ENCODE measurements at places on chromosomes 3 and 15.

GRCh38 chr15:70387081-70387480 lies 289.4 kb upstream of the TLE3 start:
- DNase-seq, result no peak

DNA sequence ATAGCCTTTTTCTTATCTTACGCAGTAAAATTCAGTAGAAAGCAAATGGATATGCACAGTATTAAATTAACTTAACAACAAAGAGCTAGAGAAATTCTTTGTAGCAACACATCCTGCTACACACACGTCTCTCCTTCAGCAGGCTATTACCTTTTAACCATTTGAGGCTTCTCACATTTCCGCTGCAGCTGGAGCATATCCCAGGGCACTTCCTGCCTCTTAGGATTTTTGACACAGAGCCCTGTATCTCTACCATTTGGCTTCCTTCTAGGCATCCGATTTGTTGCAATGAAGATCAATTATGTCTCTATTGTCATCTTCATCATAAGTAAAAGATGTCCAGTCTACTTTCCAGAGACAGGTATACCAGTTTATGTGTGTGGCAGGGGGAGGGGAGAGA lies 292.4 kb upstream of the CBLB start:
- no peak for DNase-seq

DNA sequence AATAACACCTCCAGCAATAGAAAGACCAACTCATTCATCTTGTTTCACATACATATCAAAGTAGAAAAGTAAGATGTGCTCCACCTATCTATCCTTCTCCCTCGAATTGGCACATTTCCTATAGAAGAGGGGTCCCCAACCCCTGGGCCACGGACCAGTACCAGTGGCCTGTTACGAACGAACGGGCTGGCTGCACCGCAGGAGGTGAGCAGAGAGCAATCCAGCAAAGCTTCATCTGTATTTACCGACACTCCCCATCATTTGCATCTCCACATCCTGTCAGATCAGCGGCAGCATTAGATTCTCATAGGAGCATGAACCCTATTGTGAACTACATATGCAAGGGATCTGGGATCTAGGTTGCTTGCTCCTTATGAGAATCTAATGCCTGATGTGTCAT lies 95.0 kb upstream of the CGNL1 start:
- no peak for DNase-seq

DNA sequence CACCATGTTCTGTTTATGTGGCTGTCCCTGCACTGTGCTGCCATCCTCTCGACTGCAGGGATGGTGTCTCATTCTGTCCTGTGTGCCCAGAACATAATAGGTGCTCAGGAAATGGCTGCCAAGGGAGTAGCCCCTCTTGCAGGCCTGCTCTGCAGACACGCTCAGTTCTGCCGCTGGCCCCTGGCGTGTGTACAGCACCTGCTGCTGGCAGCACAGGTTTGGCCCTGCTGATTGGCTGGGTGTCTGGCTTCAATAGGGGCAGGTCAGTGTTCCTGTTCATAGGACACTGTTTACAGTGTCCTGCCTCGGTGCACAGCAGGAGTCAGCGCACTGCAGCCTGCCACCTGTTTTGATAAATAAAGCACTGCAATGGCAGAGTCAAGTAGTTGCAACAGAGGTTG lies 146.9 kb downstream of the DNAJB8 start:
- peak; percentile 36 for DNase-seq

DNA sequence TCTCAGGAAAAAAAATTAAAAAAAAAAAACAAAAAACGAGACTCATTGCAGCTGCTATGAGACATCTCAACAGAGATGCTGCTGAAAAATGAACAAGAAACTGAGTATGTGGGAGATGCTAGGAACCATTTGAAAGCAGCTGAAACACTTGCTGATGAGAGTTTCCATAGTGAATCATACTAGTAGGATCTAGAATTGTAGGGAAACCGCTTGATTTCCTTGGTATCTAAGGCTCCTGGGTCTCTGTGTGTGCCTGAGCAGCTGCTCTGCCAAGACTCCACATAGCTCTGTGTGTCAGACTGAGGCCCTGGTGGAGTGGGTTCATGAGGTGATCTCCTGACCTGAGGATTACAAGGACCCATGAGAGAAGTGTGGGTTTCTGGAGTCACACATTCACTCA lies 313.4 kb upstream of the NECTIN3 start:
- DNase-seq, result no peak

GRCh38 chr3:188947401-188948280 lies 224.1 kb upstream of the TPRG1 start:
- DNase-seq, result peak; percentile 96

DNA sequence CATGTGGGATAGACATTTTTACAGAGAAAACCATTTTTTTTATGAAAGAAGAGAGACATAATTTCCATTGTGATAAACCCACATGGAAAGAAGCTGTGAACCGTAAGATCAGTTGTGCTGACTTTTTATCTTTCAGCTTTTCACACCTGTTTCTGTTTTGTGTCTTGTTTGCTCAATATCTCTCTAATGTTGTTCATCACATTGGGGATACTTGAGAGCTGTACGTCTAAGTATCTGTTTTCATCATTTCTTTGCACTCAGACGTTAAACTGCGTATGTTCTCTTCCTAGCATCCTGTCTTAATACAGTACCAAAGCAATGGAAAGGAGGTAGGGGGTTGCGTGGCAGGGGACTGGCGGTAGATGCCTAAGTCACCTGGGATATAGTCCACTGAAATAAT lies 449.0 kb downstream of the NAALADL2 start:
- no peak for DNase-seq

GRCh38 chr3:56980798-56981390 lies 79.6 kb upstream of the SPATA12 start:
- DNase-seq, result no peak

DNA sequence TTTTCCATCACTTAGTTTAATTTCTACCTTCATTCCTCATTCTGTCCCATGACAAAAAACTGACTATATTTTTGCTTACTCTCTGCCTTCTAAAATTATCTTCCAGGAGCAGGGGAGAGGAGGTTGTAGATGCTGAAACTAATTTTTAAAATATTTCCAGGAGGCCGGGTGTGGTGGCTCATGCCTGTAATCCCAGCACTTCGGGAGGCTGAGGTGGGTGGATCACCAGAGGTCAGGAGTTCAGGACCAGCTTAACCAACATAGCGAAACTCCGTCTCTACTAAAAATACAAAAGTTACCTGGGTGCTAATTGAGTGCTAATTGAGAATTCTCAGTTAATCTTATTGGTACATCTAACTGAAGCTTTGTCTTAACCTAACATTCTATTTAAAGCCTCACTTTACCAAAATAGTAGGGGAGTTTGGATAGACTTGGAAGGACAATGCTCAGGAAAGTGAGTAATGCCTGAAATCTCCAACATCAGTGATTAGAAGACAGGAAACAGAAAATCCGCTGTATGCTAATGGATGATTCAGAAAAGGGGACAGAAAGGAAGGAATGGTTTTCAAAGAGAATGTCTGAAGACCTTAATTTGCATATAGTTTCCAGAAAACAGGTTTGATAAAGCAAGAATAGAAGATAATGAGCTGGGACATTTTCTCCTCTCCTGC lies 336.1 kb downstream of the GBE1 start:
- no peak for DNase-seq

GRCh38 chr3:73096169-73096568 lies 34.7 kb downstream of the EBLN2 start:
- DNase-seq, result no peak

- DNase-seq, result no peak
Measured at GRCh38 chr3:177385186-177385585, 187.9 kb upstream of the TBL1XR1 start.

DNA sequence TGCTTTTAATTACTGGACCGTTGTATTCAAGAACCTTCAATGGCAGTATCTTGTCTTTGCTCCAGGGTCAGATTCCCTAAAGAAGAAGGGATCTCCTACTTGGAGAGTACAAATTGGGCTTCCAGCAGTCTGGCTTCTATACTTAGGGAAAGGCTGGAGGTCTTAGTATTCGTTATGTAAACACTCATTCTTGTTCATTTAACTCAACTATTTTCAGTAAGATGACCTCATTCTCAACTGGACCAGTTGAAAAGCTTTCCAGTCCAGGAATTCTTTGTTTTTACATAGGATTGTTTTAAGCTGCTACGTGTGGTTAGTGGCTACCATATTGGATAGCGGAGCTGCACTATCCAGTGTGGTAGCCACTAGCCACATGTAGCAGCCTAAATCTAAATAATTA lies 4.6 kb downstream of the SENP5 start:
- no peak for DNase-seq

DNA sequence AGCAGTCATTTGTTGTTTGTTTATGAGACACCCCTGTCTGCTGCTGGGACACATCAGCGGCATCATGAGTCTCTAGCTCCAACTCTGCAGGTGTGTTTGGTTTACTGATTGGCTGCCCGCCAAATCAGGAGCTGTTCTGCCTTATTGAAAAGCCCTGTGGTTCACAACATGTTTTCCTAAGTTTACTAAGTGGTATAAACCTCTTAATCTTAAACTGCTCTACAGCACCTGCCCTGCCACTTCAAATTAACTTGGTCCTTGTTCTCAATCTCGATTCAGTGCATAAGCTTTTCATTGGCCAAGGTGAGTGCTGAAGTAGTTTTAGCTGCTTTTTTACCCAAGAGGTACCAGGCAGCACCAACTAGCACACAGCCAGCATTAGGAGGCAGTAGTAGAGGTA lies 77.8 kb upstream of the WDR72 start:
- DNase-seq, result no peak

- no peak for DNase-seq
Measured at GRCh38 chr3:51681453-51681852, 10.4 kb downstream of the TEX264 start.

DNA sequence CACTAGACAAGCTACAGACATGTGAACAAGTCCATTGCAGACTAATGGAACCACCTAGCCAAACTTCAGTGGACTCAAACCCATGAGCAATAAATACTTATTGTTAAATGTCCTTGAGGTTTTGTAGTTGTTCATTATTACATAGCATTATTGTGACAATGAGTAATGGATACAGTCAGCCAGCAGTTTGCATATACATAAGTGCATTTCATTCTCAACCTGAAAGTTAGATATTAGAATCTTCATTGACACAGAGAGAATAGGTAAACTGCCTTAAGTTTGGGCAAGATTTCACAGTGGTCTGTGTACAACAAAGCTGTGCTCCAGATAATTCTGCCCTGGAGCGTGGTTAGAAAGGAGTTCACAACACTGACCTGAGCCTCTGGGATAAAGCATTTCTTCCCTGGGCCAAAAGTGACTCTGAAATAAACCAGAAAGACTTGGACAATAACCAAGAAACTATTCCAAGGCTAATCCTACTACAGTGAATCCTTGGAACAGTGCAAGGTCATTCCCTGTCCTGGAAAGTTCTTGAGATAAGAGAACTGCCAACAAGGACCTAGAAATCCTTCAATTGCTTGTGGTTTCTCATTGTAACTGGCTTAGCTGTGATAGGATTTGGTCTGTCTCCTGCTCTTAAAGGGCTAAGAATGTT lies 225.5 kb upstream of the STT3B start:
- DNase-seq, result no peak

- no peak for DNase-seq
Measured at GRCh38 chr15:25717127-25717456, 146.0 kb downstream of the ATP10A start.

- DNase-seq, result no peak
Measured at GRCh38 chr3:173096994-173097785, 43.8 kb downstream of the SPATA16 start.

DNA sequence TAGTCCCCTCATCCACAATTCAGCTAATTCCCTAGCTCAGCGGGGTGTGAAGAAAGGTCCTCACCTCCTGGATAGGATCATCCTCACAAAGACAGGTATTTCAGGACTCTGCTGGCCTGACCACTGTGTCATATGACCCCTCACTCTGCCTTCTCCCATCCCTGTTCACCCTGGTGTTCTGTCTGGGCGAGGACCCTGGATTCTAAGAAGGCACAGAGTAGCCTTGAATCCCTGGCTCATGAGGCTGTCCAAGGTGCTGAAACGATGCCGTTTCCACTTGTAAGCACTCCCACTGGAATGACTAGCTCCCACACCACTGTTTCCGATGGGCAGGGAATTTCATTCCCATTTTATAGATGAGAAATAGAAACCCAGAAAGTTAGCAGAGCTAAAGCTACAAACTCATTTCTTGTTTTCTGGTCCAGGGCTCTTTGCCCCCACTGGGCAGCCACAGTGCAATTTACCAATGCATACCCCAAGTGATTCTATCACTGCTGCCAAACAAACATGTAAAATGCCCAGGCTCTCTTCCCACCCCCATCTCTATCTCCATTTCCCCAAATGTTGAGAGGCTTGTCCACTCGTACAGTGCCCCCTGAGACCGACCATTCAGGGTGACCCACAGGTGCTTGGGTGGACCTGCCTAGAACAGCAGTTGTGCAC lies 83.2 kb downstream of the RAB11A start:
- DNase-seq, result no peak

- DNase-seq, result no peak
Measured at GRCh38 chr3:146517684-146518435, 26.5 kb downstream of the PLSCR1 start.

GRCh38 chr3:119541547-119541946 lies 17.9 kb downstream of the CD80 start:
- no peak for DNase-seq

DNA sequence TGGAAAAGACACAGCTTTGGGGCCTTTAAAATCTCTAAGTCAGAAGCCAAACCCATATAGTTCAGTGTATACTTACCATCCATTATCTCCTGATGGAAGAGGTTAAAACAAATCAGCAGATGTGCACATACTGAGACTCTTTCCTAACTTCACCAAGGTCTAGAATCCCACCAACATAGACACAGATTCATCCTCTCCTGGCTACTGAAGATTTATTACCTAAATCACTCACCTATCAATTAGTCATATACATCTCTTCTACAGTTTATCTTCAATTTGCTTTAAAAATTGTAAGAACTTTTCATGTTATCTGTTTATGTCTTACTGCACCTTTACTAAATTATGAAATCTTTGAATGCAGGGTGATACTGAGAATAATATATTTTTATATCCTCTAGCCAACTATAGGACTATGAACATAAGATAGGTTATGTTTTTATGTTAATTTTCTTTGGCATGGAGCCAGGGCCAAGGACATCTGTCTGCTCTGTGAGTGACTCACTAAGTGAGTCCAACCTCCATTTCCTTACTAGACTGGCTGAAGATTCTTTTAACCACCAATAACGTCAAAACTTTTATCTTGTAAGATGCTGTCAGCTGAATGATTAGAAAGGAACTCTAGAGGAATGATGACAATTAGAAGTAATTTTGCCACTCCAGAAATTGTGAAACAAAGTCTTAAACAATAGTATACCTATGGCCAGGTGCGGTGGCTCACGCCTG lies 397.6 kb downstream of the FOXP1 start:
- no peak for DNase-seq

- no peak for DNase-seq
Measured at GRCh38 chr3:108004647-108005046, 86.2 kb downstream of the CD47 start.

All from suprapubic skin (tissue), 4 donors.